NB4 (cell line): ENCODE measurements at places on chromosomes 7 and 10.
A peak's percentile ranks its signal among the peaks of the same experiment; 100 is the strongest.

GRCh38 chr7:73851410-73852338 lies 9.3 kb upstream of the TMEM270 start:
- DNase-seq, result peak; percentile 91

DNA sequence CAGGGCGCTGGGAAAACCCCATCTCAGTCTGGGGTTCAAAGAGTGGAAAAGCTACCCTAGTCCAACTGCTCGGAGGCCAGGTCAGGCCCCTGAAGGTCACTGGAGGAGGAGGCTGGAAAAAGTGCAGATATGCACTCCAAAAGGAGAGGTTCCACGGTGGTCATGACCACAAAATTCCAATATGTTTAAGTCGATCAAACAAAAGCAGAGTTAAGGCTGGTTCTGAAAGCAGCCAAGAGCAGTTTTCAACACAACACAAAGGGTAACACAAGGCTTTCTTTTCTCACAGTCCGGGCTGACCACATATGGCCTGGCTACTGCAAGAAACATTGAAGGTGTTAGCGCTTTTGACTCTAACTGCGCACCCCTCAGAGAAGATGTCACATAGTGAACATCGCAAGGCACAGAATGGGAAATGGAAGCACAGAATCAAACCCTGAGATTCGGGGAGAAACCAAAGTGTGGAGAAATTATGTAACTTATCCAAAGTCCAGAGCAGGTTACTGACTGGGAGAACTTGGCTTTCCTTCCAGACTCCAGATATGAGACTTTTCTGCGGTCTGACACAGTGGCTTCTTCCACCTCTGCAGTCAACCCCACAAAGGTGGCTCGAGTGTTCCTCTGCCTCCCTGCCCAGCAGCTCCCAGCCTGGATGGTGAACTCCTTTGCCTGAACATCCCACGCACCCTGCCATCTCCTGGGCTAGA lies 1.3 kb upstream of the GRB10 start:
- DNase-seq, result no peak

- DNase-seq, result peak; percentile 23
These were observed 818.6 kb downstream of the GRID1 start for GRCh38 chr10:85548034-85548433.

DNA sequence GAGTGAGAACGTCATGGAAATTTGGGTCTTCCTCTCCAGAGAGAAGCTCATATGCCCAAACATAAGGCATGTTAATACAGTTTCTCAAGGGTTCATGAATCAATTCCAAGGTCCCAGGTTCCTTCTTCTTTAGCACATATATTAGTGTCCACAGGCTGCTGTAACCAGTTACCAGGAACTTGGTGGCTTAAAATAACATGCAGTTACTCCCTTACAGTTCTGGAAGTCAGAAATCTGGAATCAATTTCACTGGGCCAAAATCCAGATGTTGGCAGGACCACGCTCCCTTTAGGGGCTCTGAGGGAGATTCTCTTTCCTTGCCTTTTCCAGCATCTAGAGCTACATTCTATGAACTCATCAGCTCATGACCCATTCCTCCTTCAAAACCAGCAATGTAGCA lies 64.8 kb downstream of the MRC1 start:
- no peak for DNase-seq

GRCh38 chr10:11824376-11824775 lies 1.2 kb downstream of the PROSER2 start:
- no peak for DNase-seq

GRCh38 chr10:123555616-123556015 lies 110.5 kb upstream of the GPR26 start:
- DNase-seq, result no peak

GRCh38 chr10:31393844-31394243 lies 74.8 kb downstream of the ZEB1 start:
- no peak for DNase-seq

- DNase-seq, result no peak
These were observed 291.5 kb upstream of the ZNF32 start for GRCh38 chr10:43939939-43940820.
